DMS79 (cell line): ENCODE measurements at places on chromosomes 16 and 17.

DNA sequence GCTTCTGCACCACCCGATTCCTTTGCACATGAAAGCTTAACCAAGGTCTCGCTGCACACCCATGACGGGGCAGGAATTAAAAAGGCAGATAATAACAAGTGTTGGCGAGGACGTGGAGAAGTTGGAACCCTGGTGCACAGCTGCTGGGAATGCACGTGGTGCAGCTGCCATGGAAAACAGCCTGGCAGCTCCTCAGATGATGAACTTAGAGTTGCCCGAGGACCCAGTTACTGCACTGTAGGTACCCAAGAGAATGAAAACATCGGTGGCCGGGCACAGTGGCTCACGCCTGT is 211.6 kb upstream of the CIBAR2 start:
- no peak for DNase-seq

GRCh38 chr16:2712546-2712945 is 7.5 kb downstream of the PRSS27 start:
- DNase-seq = no peak

GRCh38 chr16:52496051-52496876 is 50.7 kb downstream of the TOX3 start:
- no peak for DNase-seq

GRCh38 chr17:39606434-39607056 is 1.2 kb downstream of the NEUROD2 start:
- DNase-seq = no peak

DNA sequence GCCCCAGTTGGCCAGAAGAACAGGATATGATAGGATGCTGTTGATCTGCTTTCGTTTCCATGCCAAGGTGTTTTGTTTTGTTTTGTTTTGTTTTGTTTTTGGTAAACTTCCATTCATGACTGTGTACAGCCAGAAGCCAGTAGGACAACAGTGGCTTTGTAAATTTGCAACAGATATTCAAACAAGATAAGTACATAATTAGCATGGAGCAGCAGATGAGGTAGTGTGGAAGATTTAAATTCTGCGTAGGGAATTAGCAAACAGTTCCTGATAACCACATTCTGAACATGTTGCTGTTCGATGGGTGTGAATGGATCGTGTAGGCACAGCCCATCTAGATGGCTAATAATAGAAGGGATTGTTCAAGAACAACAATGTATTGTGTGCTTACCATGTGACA is 1080.1 kb upstream of the RBFOX1 start:
- no peak for DNase-seq

DNA sequence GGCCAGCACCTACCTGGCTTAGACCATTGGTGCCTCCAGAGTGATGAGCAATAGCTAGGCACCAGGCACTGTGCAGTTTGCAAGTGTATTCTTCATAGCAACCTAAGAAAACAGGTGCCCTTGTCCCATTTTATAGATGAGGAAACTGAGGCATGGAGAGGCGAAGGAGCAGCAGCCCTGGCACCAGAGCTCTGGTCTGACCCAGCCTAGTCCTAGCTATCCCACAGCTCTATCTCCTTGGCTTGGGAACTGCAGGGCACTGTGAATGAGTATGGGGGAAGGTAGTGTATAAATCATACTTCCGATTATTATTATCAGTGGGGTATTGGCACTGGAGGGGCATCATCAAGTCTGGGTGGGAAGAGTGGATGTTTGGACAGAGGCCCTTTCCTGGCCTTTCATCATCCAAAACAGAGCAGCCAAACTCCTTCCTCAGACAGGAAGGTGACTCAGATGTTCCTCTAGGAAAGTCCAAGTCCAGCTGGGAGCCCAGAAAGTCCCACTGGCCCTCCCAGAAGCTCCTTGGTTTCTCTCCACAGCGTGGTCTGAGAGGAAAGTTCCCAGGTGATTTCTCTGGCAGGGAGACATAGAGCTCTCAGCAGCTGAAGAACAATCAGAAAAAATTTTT is 32.0 kb upstream of the PLLP start:
- no peak for DNase-seq

- no peak for DNase-seq
Measured at GRCh38 chr17:65633146-65633881, 71.9 kb upstream of the AXIN2 start.

DNA sequence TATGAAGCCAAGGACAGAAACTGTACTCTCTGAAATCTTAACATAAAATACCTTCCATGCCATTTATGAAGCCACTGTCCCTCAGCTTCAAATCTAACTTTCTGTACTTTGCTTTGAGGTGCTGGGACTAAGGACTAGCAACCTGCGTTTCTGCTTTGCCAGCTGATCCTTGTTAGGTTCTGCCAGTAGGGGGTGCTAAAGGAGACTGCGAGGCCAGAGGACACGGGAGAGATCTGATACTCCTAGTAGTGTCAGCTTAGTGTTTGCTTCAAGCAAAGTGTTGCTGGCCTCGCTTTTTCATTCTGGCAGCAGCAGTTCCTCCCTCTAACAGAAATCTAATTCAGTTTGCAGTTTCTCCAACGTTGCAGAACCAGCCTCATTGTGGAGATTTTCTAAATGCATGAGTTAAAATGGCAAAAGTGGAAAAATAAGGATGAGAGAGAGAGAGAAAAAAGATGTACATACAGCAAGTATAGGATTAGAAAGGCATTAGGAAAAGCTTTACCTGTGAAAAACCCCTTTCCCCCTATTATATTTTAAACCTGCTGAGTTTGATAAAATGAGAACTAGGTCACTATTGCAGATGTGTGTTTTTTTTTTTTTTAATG is 297.5 kb downstream of the CA10 start:
- no peak for DNase-seq
